ENCODE measurements at places on chromosomes 1 and 21.

GRCh38 chr1:234565132-234565531 lies 44.8 kb downstream of the IRF2BP2 start:
- DNase-seq: no peak

- no peak for DNase-seq
These were observed 21.3 kb upstream of the ATF3 start for GRCh38 chr1:212587016-212587887.

- DNase-seq: no peak
These were observed 44.2 kb upstream of the ETS2 start for GRCh38 chr21:38761531-38761930.

DNA sequence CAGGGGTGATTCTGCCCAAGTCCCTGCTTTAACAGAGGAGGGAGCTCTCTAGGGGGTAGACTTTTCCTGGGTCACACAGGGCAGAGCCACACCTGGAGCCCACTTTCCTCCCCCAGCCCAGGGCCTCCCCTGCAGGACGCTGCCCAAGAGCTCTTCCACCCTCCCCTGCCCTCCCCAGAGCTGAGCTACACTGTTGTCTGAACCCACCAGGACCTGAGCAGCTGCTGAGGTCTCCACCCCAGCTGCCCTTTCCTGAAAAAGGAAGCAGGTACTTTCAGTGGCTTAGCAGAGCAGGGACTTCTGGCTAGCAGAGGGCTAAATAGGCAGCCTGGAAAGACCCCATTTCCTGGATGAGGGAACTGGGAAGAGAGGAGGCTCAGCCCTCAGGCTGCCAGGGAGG lies 169.3 kb upstream of the ETV3 start:
- no peak for DNase-seq

DNA sequence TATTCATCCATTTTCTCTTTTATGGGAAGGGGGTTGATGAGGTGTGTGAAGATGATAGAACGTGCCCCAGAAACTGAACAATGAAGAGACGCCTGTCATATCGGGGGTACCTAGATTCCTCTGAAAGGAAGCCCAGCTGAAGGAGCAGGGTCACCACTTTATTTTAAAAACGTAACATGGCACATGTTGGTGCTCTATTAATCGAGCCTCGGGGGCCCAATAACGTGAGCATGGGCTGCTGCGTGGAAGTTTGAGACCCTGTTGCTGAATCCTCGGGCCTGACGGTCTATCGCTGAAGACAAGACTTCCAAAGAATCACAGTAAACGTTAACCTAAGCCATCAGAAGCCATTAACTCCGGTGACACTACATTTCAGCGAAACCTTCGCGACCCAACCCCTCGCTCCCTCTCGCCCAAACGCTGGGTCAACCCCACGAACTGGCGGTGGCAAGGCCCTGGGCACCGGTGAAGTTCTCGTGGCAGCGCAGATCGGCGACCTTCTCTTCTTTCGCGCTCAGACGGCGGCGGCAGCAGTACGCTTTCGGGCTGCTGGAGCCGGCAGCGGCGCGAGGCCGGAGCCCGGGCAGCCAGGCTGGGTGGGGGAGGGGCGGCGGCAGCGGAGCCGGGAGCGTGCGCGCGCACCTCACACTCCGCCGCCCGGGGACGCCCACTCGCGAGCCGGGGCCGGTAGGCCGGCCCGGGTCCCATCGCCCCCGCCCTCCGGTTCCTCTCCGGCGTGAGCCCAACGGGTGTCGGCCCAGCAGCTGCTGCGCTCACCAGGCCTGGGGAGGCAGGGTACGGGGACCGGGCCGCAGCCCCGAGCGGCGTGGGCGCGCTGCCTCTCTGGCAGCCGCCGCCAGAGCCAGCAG lies 838 bp upstream of the MAN1A2 start:
- DNase-seq: peak; percentile 69

GRCh38 chr1:243325305-243325890 lies 69.6 kb downstream of the SDCCAG8 start:
- no peak for DNase-seq

- DNase-seq: no peak
These were observed 646 bp upstream of the PDZK1IP1 start for GRCh38 chr1:47190509-47190855.

- DNase-seq: no peak
These were observed 26.4 kb downstream of the GIPC2 start for GRCh38 chr1:78072216-78072615.

GRCh38 chr1:12677565-12677964 lies 33.7 kb downstream of the AADACL4 start:
- no peak for DNase-seq

DNA sequence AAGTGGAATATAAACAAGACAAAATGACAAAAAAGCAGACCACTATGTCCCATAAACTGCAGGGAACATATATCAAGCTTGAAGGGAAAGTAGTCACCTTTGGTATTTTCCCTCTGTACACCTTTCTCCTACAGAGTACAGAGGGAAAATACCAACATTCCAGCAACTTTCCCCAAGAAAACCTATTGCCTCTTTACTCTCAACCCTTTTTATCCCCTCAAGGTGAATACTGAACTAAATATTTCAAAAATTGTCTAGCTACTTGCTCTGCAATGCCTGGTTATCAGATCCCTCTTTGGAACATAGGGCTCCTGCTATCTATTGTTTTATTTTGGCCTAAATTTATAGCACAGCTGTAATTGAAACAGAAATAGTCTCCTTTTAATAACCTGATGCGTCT lies 15.8 kb downstream of the CTXND2 start:
- no peak for DNase-seq

DNA sequence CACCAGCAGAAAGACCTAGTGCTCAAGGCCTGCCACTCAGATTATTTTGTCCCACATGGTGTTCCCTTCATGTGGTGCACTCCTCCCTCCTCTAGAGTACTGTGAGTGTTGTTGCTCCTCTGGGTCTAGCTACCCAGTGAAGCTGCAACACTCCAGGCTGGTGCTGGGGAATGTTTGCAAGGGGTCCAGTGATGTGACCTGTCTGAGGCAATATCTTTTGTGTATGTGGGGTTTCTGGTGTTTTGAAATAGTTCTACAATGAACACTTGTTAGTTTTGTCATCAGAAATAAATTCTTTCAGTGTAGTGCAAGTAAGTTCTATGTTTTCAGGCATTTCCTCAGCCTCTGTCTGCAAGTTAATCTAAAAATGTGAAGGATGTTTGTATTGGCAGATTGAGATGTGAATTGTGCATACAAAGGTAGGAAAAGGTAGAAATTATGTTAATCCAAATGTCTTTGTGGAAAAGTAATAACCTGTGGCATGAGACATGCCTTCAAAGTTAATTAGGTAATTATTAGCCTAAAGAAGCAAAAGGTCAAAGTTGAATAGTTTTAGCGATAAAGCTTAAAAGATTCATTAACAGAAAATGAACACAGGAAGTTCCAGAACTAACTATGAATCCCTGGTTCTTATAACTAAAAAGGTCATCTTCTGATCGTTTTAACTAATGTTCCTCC lies 616.8 kb downstream of the LTN1 start:
- DNase-seq: no peak

GRCh38 chr1:31785020-31785946 lies 21.1 kb upstream of the ADGRB2 start:
- DNase-seq: no peak

DNA sequence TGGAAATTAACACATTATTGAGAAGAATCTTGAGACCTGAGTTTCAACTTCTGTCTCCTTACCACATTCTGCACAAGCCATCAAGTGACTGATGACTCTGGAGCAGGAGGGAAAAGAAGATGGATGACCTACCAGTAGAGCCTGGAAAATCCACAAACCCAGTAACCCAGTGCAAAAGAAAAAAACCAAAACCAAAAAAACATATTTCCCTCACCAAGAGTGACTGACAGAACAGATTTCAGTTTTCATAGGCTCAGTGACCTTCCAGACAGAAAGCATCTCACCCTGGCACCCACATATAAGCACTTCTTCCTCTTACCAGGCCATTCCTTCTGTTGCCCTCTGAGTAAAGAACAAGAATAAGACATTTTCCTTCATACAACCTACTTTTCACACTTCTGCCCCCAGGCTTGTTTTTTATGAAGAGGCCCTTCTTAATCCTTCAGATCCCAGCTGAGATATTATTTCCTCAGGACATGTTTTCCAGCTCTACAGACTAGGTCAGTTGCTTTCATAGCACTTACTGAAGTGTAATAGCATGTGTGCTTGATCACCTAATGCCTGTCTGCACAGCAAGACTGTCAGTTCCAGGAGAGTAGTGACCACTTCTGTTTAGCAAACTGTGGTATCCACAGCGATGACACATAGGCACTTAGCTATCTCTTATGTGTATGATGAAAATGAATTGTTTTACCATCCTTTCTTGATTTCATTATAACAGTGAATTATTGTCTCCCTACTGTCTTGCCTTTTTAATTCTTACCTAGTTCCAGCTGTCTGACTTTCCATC lies 4.0 kb downstream of the TSACC start:
- DNase-seq: no peak

GRCh38 chr1:67192902-67193301 lies 26.6 kb downstream of the IL23R start:
- no peak for DNase-seq

GRCh38 chr1:230575886-230576500 lies 66.3 kb upstream of the COG2 start:
- DNase-seq: no peak

DNA sequence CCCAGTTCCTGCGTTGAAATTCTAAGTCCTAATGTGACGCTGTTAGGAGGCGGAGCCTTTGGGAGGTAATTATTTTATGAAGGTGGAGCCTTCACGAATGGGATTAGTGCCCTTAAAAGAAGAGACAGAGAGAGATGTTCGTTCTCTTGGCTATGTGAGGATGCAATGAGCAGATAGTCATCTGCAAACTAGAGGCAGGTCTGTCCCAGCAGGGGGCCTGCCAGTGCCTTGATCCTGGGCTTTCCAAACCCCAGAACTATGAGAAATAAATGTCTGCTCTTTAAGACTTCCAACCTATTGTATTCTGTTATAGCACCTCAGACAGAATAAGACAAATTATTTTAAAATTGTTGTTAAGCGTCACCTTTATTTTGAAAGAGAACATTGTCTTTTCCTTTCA lies 123.1 kb upstream of the KCNJ6 start:
- DNase-seq: no peak

DNA sequence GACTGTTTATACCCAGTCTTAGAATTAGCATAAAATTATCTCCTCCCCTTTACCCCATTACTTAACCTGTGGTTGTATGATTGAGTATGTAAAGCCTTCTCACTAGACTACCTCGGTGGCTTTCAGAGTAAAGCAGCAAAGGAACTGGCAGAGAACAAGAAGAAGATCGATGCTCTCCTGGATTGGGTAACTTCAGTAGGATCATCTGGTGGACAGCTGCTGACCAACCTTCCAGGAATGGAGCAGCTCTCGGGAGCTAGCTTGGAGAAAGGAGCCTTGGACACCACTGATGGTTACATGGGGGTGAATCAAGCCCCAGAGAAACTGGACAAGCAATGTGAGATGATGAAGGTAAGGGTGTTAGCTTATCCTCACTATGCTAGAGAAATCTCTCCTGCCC lies 138.6 kb upstream of the BMP8A start:
- DNase-seq: no peak

DNA sequence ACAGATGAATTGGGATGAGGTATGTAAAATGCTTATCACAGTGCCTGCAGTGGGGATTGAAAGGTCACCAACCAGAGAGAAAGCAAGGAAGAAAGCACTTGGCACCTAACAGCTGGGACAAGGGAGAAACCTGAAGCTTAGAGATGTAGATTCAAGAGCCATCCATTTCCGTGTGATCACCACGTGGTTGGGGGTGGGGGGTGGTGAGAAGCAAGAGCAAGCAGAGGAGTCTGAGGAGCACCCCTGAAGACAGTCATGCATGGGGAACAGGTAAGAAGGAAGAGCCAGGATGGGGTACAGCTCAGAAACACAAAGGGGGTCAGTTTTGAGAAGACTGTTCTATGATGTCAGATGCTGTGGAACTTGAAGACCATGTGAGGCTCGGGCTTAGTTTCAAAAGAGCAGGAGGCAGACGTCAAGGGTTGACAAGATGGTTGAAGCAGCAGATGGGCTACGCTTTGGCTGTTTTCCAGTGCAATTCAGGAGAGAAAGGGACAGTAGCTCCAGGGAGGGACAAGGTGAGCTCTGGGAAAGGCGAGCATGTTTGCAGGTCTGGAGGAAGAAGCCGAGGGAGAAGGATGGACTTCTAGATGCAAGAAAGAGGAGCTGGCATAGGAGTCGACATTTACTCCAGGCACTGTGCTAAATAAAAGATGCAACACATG lies 17.4 kb downstream of the KANK4 start:
- no peak for DNase-seq

DNA sequence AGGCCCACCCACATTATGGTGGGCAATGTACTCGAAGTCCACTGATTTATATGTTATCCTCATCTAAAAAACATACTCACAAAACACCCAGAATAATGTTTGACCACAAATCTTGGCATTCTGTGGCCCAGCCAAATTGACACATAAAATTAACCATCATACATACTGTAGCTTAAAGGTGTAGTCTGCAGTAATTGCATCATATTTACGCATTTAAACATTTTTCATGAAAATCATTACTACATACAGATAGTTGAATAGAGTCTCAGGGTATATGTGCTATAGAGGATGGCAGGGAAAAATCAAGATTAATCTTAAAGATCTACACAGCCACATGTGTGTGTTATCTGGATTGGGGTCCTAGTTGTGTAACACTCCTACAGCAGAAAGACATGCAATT lies 14.5 kb downstream of the ZNF697 start:
- no peak for DNase-seq

- DNase-seq: no peak
These were observed 251.4 kb downstream of the ZNF648 start for GRCh38 chr1:181809991-181810545.

DNA sequence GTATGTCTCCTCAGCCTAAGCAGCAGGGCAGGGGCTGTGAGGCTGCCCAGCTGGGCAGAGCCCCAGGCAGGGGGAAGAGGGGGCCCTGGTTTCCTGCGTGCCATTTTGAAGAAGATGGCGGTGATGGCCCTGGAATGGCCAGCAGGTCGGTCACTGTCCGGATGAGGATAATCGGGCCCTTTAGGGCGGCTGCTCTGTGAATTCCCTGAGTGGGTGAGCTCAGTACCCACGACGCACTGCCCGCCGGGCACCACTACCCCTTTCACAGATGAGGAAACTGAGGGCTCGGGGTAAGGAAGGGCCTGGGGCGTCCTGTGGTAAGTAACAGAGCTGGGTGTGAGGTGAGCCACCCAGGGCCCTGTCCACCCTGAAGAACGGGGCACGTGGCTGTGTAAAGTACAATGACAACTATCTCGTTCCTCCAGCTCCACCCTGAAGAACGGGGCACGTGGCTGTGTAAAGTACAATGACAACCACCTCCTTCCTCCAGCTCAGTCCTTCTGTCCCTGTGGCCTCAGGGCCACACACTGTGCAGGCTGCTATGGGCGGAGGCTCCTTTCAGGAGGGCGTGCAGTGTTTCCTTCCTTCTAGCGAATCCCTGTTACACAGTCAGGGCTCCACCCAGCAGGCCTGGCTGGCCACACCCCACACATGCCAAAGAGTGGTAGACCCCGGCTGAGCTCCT lies 23.2 kb downstream of the ITGB2 start:
- DNase-seq: no peak

GRCh38 chr21:31410499-31411131 lies 66.6 kb upstream of the TIAM1 start:
- no peak for DNase-seq

GRCh38 chr1:41878911-41879310 lies 39.8 kb downstream of the HIVEP3 start:
- DNase-seq: no peak
